NCI-H2081 treated with DMSO at 0.1 percent for 48 hours (cell line): ENCODE measurements at places on chromosomes 1 and 21.

DNA sequence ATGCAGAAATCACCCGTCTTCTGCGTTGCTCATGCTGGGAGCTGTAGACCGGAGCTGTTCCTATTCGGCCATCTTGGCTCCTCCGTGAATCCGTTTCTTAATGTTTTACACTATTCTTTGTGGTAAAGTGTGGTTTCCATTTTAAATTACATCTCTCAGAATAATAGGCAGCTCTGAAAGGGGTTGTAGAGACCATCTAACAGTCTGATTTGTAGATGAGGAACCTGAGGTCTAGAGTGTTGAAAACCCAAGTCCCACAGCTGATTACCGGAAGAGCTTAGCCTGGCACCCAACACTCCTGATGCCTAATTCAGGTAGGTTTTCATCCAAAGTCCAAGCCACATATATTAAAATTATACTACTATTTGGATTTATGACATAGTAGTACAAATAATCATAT, 144.0 kb downstream of the LEPR start:
- no peak for DNase-seq

DNA sequence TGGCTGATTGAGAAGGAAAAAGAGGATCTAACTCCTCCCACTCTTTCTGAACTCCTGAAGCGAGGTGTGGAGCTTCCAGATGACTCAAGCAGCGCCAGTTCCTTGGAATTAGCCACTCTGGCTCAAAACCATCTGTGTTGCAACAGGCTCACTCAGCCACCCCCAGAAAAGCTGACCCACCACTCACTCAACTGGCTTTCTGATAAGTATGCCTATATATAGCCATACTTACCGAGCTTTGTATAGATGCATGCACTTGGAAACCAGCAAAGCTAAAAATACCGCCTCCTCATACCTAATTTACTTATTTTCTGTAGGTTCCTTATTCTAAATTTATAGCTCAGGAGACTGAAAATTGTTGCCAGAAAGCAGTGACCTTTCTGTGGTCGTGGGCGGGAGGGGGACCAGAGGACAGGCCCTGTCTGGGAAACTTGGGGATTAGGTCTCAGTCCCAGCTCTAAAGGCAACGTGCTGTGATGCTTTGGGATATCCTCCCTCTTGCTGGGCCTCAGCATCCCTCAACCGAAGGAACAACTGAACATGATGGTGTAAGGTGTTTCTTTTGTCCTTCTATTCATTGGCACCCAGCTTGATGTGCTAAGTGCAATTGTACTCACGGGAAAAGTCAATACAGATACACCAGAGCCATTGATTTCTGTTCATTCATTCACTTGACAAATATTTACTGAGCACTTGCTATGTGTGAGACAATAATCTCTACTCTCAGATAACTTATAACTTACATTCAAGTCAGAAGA, 65.7 kb downstream of the NENF start:
- peak; percentile 65 for DNase-seq

GRCh38 chr1:27980216-27980845, 20.6 kb downstream of the XKR8 start:
- no peak for DNase-seq

- no peak for DNase-seq
Measured at GRCh38 chr21:26849428-26850115, 4.4 kb upstream of the ADAMTS1 start.

- no peak for DNase-seq
Measured at GRCh38 chr1:7610106-7610731, 160.9 kb upstream of the VAMP3 start.

GRCh38 chr1:91924146-91924545, 25.1 kb upstream of the BRDT start:
- no peak for DNase-seq
